GM12865 (cell line): ENCODE measurements at places on chromosomes 6 and 20.

GRCh38 chr6:20778459-20778858 is 244.2 kb downstream of the CDKAL1 start:
- DNase-seq: no peak

- no peak for DNase-seq
Observed at GRCh38 chr6:170255426-170256125, 35.3 kb downstream of the DLL1 start.

GRCh38 chr20:878511-879307 is 37.4 kb downstream of the ANGPT4 start:
- peak; percentile 19 for DNase-seq

DNA sequence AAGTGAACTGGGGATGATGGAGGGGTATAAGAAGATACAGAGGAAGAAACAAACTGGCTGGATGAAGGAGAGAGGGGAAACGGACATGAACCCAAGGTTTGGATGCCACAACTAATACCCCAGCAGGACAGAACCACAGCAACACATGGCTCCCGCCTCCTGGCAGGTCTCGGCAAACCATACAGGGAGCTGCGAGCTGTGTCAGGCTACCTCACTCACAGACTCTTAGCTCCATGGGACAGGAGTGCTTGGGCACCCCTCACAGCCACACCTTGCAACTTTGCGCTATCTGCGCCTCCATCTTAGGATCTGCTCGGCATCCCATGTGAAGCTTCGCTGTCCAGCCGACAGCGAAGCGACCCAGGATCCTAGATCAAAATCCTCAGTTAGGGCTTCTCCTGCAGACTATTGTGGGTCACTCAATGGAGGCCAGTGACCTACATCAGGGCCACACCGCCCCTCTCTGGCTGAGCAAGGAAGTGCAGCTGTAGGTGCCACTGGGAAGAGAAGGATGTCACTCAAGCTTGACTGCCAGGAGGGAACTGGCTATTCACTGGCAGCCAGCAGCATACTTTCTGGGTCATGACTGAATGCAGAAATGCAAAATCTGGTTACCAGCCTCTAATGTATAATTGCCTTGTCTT is 174.4 kb upstream of the RIN2 start:
- peak; percentile 49 for DNase-seq
